ENCODE measurements at places on chromosomes 12 and 14.
A peak's percentile ranks its signal among the peaks of the same experiment; 100 is the strongest.

- DNase-seq = no peak
Measured at GRCh38 chr14:74414403-74415114, 11.5 kb downstream of the SYNDIG1L start.

DNA sequence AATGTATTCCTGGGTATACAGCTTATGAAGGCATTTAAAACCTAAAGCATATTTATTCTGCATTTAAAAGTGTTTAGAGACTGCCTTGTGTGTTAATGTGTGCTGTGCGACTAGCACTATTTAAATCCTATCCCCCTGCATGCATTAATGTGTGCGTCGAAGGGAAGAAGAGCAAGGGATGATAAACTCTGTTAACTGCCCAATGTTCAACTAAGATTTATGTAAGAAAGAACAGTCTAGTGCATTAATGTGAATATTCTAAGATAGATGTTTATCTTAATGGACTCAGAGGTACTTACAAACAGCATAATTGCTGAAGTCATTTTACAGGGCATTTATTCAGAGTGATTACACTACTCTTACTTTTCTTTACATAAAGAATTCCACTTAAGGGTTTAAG lies 424.8 kb downstream of the DIO2 start:
- no peak for DNase-seq

GRCh38 chr12:105449431-105449830 lies 118.9 kb downstream of the C12orf75 start:
- DNase-seq = no peak

- DNase-seq = no peak
Measured at GRCh38 chr14:30159374-30159773, 231.7 kb upstream of the PRKD1 start.

GRCh38 chr12:67701121-67701520 lies 52.6 kb downstream of the DYRK2 start:
- no peak for DNase-seq

GRCh38 chr12:12960639-12961209 lies 8.8 kb upstream of the GPRC5D start:
- no peak for DNase-seq

- no peak for DNase-seq
Measured at GRCh38 chr14:33206981-33207380, 268.3 kb downstream of the NPAS3 start.

- DNase-seq = no peak
Measured at GRCh38 chr12:132003846-132004245, 54.1 kb downstream of the EP400 start.

- DNase-seq = no peak
Measured at GRCh38 chr12:116876151-116876869, 4.9 kb downstream of the HRK start.

GRCh38 chr14:67553547-67553946 lies 20.5 kb downstream of the PLEKHH1 start:
- DNase-seq = no peak

DNA sequence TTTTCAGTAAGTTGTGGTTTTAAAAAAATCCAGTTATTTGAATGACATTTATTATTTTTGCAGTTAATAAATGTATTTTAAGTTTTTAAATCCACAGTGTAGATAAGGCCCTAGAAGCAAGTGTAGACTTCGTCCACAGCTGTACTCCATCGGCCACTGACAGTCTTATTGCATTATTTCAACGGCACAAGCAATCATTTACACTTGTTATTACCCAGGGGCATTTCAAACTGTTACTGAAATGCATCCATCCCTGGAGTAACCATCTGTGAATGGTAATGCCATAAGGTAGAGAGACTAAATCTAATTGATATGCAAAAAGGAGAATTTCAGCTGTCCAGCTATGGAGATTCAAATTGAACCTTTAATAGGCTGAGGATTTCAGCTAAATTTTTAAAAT lies 48.4 kb downstream of the BICD1 start:
- no peak for DNase-seq

- DNase-seq = no peak
Measured at GRCh38 chr14:54591461-54591860, 24.5 kb downstream of the SAMD4A start.

- no peak for DNase-seq
Measured at GRCh38 chr12:10741845-10742244, 18.7 kb upstream of the YBX3 start.

GRCh38 chr12:129657179-129657578 lies 246.6 kb downstream of the TMEM132D start:
- no peak for DNase-seq

- no peak for DNase-seq
Measured at GRCh38 chr14:56224229-56224628, 106.0 kb downstream of the PELI2 start.

DNA sequence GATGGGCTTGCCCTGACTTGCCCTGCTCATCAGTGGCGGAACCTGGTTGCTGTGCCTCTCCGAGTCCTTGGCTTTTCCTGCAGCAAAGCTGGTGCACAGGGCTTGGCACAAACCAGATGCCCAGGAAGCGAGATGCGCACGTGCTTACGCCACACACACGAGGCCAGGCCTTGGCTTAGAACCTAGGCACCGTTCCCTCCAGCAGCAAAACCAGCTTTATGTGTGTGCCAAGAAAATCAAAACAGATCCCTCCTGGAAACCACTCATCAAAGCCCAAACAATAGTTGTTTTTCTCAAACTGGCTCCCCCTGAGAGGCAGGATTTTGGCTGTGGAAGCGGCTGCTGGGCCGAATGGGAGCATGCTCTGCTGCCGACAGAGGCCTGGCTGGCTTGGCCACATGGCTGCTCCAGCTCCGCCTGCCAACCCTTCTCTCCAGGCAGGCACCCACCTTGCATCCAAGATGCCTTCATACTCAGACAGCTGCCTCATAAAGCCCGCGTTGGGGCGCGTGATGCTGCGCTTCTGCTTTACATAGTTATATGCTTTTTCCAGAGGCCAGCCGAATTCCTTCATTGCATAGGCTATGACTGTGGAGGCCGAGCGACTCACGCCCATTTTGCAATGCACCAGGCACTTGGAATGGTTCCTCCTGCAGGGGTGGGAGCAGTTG lies 58.7 kb downstream of the SSH1 start:
- DNase-seq = no peak

DNA sequence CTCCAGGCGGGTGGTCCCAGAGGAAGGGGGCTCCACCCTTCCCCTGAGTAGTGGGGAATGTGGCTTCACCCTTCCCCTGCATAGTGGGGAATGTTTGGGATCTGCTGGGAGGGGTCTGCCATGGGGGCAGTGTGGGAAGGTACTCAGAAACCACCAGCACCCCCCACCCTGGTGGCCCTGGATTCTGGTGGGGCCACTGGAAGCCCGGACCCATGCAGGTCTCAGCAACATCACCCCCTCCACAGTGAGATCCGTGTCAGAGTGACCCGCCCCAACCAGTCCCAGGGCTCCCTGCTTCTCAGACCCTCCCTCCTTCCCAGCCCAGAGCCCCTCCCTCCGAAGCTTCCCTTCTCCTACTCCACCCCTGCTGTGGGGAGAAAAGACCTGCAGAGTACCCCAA lies 30.3 kb upstream of the INF2 start:
- no peak for DNase-seq

- DNase-seq = no peak
Measured at GRCh38 chr12:96176575-96176974, 17.6 kb upstream of the ELK3 start.

DNA sequence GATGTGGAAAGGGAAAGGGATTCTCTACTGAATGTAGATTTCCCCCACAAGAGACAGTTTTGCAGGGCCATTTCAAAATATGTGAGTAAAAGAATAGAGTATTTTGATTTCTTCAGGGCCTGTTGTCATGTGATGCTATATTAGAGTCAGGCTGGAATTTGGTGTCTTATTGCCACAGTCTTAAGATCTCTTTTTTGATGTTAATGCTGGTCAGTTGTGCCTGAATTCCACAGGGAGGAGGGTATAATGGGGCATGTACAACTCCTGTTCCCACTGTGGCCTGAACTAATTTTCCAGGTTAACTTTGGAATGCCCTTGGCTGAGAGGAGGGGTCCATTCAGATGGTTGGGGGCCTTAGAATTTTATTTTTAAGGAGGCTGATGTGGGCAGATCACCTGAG lies 111.0 kb upstream of the MAX start:
- DNase-seq = no peak

GRCh38 chr12:113591480-113591974 lies 119.9 kb upstream of the LHX5 start:
- DNase-seq = no peak

DNA sequence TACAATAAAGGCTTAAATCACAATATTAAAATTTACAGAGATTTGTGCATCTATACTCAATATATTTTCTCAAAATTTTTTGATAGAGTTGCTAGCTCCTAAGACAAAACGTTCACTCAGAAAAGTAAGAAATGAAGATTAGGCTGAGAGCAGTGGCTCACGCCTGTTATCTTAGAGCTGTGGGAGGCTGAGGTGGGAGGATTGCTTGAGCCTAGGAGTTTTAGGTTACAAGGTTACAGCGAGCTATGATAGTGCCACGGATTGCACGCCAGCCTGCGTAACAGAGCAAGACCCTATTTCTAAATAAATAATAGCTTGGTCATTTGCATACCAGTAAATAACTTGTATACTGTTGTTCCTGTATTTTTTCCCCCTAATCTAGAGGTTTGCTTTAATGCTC lies 35.0 kb upstream of the CFL2 start:
- no peak for DNase-seq

DNA sequence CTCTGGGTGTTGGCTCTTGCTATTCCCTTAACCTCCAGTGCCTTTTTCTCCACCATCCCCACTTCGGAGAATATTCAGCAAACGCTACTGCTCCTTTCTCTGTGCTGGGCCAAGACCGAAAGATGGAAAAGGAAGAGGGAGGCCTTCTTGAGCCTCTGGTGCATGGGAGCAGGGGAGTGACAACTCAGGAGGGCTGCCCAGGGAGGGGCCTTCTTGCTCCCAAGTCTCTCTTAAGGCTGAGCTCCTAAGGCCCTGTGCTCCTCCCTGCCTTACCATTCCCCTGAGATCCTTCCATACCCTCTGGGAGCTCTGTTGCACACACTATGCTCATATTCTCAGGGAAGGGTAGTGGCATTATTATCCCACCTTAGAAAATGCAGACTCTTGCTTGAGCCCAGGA lies 34.9 kb downstream of the SH2B3 start:
- DNase-seq = no peak

DNA sequence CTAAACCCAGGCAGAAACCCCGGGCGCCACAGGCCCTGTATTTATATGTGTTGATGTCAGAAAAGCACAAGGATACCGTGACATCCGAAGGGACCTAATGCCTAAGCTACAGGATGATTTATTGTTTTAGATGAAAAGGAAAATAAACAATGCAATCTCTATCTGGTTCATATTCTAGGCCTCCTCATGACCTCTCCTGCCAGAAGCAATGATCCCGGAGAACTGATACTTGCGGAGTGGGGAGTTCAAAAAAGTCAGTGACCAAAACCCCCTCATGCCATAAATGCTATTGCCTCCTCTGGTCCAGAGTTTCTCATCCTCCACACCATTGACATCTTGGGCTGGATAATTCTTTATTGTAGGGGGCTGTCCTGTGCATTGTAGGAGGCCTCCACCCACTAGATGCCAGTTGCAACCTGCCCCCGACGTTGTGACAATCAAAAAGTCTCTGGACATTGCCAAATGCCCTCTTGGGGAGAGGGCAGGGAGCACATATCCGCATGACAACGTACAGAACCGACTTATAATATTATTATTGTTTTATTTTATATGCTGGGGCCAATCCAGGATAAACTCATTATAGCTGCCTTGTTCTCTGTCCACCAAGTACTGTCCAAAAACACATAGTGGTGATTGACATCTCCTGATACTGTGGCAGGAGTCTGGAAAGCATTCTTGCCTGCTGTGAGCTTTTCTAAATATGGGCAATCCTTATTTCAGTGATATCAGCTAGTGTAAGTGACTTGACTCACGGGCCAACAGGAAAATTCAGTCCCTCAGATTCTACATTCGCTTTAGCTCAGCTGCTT lies 1.1 kb upstream of the CSRP2 start:
- DNase-seq = no peak

GRCh38 chr14:61103541-61104339 lies 122.7 kb downstream of the SLC38A6 start:
- DNase-seq = peak; percentile 6

DNA sequence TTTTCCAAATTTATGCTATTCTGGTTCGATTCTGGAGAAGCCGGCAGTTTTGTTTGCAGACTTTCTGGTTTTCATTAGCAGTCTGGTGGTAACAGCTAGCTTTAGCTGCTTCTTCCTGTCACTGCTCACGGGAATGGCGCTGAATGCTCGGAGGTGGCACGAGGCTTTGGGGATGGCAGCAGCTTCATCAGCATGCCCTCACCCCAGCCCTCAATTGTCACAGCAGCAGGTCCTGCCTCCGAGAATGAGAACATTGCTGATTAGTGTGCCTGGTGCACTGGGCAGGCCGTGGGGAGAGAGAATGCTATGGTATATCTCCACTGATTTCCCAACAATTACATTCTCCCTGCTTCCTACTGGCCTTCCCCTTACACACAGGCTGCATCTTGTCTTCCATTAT lies 73.6 kb downstream of the SAMD4A start:
- no peak for DNase-seq

DNA sequence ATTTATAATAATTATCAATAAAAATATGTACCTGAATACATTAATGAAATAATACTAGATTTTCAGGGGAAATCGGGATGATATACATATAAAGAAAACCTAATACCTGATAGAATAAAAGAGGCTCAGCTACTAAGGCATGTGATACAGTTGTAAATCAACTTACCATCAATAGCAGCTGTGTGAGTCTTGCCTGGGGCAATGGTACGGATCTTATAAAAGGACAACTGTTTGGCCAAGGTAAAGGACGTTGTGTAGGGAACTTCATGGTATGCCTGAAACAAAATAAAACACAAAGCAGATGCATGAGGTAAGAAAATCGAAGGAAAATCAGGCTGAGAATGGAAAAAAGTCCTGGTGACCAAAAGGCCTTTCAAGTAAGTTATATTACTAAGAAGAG lies 25.4 kb downstream of the NEK9 start:
- no peak for DNase-seq

Data from GOT3 (cell line).